Stimulated activated CD4-positive, alpha-beta T cell treated with anti-CD3 and anti-CD28 coated beads, Interleukin-4, amount 100 ng/mL, for 4 hours (primary cell): ENCODE measurements at places on chromosomes 2 and 18.

DNA sequence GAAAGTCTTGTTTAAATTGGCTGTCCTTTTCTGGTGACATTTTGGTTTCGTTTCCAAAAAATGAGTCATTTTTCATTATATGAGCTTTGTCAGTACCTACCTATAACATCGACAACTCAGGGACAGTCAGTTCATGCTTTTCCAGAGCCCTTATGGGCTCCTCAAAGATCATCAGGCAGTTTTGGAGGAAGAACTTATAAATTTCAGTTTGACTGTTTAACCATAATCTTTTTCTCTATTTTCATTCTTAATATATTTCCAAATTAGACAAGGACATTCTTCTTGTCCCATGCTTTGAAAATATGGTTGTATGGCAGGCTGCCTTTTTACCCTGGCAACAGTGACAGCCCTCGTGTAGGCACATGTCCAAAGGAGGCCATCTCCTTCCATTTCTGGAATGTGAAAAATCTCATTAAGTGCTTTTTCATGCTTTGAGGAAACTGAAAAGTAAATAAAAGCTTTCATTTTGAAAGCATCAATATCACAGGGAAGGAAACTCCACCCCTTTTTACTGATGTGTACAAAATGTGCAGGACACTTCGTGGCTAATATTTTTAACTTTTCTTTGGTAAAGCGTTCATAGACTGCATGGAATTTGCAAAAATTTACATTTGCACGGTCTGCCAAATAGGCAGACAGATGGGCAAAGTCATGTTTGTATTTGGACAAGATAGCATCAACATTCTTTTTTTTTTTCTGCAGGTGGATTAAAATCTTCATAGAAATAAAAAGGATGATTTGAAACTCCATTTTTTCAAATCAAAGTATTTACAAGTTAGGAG is 7.2 kb upstream of the PROC start:
- DNase-seq: no peak

- no peak for DNase-seq
These were observed 29.0 kb upstream of the CFAP36 start for GRCh38 chr2:55490554-55490953.

DNA sequence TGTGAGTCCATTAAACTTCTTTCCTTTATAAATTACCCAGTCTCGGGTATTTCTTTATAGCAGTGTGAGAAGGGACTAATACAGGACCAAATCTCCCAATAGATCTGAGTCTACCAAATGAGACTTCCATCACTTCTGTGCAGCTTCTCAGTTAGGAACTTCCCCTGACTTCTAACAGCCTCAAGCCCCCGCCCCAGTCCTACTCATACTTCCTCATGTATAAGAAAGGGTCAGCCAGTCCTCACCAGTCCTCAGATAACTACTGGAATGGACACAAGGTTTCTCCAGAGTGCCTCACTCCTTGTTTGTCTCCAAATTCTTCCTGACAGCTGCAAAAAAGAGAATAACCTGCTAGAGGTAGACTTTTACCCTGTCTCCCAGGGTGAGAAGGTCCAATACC is 19.5 kb downstream of the TTC32 start:
- no peak for DNase-seq

GRCh38 chr2:212535996-212536816 is 2.4 kb downstream of the ERBB4 start:
- no peak for DNase-seq

DNA sequence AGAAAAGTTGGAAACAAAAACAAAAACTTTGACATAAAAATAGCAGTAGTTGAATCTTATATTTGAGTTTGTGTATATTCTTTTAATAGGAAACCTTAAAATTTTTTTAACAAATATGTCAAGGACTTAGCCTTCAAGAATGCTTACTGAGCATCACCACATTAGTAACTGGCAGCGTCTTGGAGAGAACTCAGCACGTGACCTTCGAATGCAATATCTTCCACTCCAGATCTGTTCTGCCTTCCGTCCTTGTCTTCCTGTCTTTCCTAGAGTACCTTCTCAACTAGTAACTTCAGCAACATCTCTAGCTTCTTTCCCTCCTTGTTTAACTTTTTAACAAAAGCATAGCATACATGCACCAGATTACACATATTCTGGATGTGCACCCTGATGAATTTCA is 972 bp downstream of the RSAD2 start:
- DNase-seq: no peak

DNA sequence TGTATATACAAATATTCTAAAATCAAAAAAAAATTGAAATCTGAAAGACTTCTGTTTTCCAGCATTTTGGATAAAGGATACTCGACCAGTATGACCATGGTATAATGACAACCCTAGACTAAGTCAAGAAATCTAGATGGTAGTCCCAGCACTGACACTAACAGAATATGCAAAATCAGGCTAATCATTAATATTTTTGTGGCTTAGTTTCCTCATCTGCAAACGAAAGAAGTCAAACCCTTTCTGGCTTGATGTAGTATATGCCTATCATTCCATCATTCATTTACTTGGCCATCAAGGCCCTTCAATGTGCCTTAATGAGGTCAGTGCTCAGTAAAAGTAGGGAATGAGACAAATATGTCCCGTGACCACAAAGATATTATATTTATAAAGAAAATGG is 83.5 kb downstream of the NCKAP5 start:
- no peak for DNase-seq

- no peak for DNase-seq
These were observed 49.3 kb upstream of the RAB6D start for GRCh38 chr2:131413148-131413747.

GRCh38 chr2:110674620-110675555 is 3.0 kb downstream of the BUB1 start:
- no peak for DNase-seq
